ENCODE measurements at places on chromosomes 3 and 15.

DNA sequence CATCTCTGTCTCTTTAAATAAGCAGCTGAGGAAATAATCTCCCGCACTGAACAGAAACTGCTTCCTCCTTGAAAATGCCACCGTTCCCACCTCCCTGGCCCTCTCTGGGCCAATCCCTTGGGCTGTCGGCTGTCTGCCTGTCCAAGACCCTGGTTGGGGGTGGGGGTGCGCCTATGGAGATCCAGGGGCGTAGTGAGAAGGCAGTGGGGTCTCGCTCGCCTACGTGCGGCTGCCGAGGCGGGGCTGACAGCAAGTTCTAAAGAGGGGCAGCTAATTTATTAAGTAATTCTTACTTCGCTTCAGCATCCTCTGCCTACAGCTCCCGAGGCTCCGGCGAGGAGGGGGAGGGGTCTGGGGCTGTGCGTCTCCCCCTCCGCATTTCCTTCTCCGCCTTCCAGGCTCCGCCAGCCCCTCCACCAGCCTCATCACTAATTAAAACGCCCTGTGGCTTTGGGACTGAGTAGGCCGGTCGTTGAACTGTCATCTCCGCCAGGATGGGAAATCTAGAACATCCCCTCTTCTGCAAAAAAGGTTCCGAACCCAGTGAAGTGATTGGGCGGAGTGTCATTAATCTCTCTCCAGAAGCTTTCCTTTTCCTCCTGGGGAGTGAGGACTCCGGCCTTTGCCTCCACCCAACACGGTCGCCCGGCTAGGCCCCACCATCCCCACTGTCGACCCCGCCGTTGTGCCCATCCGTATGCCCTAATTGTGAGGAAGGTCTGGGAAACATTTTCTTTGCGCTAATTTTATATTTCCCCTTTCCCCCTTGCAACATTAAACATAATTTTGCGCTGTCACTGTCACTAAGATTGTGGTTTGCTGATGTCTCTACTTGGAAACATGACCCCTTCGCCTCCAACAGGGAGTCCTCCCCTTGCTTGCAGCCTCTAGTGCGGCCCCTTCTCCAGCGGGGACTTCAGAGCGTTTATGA lies 16.9 kb downstream of the NR2F2 start:
- DNase-seq = peak; percentile 82

- no peak for DNase-seq
Measured at GRCh38 chr3:69292185-69292584, 93.7 kb downstream of the FRMD4B start.

DNA sequence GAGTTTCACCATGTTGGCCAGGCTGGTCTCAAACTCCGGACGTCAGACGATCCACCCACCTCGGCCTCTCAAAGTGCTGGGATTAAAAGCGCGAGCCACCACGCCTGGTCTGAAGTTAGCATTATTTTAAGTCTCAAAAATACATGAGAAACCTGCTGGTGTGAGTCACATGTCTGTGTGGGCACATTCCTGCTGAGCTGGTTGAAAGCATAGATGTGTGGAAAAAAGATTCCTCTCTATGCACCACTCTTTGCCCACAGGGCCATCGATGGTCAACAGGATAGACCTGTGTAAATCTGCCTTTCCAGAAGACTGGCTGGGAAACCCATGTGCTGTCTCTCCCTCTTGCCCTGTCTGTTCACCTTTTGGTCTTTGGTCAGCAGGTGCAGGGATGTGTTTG lies 63.5 kb downstream of the CHRD start:
- DNase-seq = no peak

DNA sequence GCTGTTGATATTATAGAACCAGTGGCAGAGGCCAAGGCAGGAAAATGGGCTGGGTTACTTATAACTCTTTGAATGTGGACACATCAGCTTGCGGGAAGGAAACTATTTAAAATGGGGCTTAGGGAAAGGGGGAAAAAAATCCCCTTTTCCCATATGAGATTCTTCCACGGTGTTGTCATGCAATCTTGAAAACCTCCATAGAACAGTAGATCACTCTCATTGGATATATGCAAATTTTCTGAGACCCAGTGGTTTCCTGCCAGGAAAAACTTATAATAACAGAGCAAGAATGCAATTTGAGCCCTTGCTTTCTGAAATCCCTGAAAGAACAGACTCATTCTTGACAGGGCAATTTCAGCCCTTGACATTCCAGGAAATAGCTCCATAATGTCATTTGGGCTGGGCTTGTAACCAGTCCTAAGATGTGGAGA lies 31.1 kb downstream of the TMEM212 start:
- DNase-seq = peak; percentile 99

DNA sequence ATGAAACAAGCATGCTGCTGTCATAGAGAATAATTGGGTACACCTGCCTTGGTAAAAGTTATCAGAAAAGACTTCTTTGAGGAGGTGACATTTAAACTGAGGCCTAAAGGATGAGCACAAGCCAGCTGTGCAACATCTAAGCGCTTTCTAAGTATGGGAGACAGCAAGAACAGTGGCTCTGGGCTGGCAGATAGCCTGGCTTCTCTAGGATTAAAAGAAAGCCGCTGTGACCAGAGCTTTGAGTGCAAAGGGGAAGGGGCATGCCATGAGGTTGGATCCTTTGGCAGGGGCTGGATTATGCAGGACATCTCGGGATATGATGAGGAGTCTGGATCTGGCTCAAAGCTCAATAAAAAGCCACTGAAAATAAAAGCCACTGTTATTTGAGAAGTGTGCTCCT lies 99.2 kb downstream of the FBN1 start:
- no peak for DNase-seq

DNA sequence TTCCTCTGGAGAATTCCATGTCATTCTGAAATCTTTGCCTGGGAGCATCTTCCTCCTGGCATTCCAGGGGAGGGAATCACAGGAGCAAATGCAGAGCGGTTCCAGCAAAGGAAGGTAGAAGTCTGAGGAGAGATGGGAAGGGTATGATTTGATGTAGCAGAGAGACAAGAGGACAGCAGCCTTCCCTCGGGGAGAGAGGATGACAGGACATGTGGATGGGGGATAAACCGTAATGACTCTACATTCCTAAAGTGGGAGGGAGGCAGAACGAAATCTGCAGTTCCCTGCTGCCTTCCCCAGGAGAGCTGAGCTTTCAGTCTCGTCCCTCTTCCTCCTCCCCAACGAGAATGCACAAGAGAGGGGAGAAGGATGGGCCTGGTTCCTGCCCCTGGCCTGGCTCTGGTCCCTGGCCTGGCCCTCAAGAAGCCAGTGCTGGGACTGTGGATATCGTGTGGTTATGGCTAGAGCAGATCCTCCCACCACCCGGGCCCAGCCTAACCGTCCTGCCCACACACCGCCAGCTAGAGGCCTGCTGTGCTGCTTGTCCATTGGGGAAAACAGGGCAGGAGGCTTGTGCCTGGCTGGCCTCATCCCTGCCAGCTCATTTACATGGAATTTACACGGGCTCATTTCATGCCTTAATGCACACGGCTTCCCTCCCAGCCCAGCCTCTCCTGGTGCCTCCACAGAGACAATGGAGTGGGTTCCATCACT lies 26.6 kb downstream of the SEMA7A start:
- DNase-seq = peak; percentile 78

GRCh38 chr3:190718097-190718496 lies 144.4 kb downstream of the GMNC start:
- no peak for DNase-seq

- DNase-seq = no peak
Measured at GRCh38 chr15:56982987-56983386, 64.5 kb downstream of the TCF12 start.

DNA sequence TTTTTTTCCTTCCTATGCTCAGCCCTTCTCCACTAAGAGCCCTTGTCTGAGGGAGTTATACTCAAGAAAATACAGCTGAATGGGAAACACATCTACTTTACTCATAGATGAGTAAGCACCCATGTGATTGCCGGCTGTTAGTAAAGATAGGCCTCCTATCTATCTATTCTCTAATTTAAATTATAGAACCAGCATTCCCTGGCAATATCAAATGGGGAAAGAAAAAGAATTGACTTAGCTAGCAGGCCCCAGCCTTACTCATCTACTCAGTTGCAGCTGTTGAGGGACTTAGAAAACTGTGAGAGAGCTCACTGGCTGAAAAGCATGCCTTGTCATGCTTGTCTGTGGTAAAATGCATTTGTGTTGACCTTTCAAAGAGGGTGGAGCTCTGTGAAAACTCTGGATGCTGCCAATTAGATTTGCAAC lies 116.9 kb upstream of the LRRFIP2 start:
- peak; percentile 68 for DNase-seq

DNA sequence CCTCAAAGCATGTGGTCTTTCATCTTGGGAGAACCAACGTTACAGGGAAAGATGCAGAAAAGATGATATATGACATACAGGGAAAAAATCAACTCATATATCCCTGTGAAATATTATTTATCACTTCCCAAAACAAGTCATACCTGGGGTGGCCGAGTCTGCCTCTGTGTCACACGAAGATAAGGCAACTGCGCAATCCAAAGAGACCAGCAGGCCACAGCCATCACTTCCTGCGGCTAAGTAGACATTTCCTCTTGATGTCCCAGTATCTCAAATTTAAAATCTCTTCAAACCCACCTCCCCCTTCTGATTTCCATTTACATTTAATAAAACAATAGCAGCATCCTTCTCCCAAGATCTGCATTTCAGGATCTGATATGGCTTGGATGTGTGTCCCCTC lies 71.5 kb downstream of the IGF2BP2 start:
- DNase-seq = no peak

- no peak for DNase-seq
Measured at GRCh38 chr3:72582211-72582878, 265.9 kb downstream of the SHQ1 start.

GRCh38 chr3:40566694-40567093 lies 41.9 kb downstream of the ZNF621 start:
- DNase-seq = no peak

- DNase-seq = peak; percentile 67
Measured at GRCh38 chr3:52446631-52447511, 2.0 kb upstream of the SEMA3G start.

DNA sequence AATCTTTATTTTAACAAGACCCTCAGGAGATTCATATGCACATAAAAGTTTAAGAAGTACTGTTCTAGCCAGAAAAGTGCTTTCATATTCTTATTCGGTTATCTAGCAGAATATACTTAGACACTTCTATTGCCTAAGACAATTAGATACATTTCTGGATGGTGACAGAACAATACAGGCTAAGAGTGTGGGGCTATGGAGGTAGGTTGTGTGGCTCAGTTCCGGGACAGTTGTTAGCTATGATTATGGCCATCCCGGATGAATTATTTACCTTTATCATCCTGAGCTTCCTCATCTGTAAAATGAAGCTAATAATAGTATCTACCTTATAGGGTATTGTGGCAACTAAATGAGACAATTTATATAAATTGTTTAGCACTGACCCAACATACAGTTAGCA lies 6.6 kb downstream of the FAM98B start:
- no peak for DNase-seq

DNA sequence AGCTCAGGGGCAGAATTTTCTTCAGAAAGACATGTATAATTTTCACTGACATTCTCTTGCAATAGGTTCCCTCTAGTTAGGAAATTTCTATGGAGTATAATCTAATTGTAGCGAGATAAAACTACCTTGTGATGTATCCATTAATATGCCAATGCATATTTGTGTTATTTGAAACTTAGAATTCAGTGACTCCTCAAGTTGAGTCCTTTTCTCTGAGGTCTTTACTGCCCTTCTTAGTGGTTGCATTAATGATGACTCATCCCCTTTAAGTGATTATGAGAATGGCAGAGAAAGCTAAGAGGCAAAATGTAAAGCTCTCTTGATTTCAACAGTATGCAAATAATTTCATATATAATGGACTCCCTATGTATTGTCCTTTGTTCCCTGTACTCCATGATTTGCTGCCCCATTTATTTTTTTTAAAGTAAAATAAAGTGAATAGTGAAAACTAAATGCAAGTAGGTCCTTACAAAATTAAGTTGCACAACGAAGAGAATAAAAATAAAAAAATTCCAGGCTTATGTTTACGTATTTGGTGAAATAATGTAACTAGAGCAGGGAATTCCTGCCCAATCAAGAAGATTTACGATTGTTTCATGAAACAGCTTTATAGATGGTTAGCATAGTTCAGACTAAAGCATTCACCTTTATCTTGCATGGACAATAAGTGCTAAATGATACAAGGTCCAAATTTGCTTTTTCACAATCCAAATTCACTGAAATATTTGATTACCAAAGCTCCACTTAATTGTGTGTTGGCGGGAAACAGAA lies 78.1 kb downstream of the ZPLD1 start:
- peak; percentile 32 for DNase-seq

DNA sequence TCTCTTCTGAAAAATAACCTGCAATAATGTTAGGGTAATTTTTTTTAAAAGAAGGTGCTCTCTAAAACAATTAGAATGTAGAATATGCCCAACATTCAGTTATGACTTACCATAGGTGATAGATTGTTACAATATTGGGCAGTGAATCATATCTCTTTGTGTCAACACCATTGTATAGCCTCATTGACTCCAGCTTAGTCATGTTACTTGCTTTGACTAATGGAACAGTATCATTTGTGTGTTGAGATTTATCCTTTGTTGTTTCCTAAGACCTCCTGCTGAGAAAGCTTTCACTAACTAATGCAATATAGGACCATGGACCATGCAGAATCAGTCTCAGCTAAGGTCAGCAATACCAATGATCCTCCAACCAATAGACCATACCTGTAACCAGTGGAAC lies 1106.4 kb downstream of the SI start:
- DNase-seq = no peak

- DNase-seq = no peak
Measured at GRCh38 chr3:64422932-64423331, 197.7 kb upstream of the PRICKLE2 start.

DNA sequence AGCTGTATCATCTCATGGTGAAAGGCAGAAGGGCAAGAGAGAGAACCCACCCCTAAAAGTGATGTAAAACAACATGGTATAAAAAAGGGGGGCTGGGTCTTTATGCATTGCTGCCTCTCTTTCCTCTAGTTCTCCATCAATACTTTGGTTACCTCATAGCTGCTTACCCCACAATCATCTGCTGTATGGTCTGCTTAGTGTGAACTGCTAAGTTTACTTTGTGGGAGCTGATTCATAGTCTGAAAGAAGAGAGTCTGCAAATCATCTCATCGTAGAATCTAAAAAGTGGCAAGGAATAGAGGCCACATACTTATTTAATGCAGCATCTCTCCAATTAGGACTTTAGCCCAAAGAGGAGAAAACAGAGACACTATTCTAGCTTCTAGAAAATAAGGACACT lies 546.8 kb downstream of the GBE1 start:
- DNase-seq = no peak
